Natural killer cell (primary cell): ENCODE measurements at places on chromosomes 3 and 15. TPM values are rescaled to one million over a fixed set of nuclear protein-coding genes. Genes with fewer than 3 reads are reported as not detected.

- no peak for DNase-seq
These were observed 38.3 kb downstream of the PDE8A start for GRCh38 chr15:85019815-85020590.

DNA sequence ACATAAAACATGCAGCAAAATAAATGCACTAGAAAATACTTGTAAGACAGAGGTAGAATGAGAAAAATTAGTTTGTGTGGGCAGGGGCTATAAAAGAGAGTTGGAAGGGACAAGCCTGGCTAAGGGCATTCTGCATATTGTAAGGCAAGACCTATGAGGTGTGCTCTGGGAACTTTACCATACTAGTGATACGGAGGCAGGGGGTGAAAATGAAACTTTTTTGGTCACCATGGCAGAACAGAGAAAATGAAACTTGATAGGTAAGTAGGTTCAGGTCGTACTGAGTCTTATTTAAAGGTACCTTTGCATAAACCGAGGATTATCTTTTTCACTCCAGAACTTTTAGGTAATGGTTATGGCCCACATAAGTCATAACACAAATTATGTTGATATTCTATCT is 74.7 kb upstream of the ACKR4 start:
- DNase-seq, result no peak

DNA sequence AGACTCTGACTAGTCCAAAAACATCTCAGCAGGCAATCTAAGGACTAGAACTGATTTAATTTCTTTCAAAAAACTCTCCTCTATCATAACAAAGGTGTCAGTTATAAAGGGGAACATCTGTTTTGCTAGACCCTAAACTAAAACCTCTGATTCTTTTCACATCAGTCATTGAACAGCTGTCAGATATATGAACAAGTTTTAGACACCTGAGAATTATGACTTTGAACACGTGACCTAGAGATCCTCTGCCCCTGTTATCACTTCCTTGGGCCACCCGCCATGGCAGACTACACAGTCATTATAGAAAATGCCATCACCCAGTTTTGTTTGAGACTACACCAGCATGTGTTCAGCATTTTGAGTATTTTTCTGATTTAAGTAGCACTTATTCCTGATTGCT is 282.3 kb upstream of the TBL1XR1 start:
- DNase-seq, result no peak

GRCh38 chr3:72888546-72889309 is 882 bp downstream of the GXYLT2 start:
- peak; percentile 14 for DNase-seq

DNA sequence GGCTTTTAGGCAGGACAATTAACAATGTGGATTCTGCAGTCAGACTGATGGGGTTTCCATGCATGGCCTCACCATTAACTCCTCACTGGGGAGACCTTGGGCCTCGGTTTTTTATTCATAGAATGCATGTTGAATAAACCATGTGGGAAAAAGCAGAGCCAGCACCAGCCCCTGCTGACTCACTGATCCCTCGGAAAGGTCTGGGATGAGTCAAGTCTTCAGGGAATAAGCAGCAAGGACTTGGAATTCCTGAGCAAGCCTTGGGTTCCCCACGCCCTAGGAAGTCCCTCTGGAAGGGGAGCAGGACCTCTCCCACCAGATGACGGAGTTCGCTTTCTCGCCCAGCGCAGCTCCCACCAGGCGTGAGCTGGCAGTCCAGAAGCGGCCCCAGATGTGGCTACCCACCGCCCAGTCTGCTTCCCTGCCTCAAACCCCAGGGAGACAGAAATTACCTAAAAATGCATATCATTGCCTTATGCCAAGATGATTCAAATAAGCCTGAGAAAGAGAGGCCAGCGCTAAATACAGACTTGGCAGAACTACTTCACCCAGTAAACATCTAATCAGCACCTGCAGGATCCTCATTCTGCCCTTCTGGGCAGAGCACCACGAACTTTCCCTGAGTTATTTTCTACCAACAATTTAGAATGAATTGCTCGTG is 45.4 kb downstream of the BTD start:
- DNase-seq, result no peak

DNA sequence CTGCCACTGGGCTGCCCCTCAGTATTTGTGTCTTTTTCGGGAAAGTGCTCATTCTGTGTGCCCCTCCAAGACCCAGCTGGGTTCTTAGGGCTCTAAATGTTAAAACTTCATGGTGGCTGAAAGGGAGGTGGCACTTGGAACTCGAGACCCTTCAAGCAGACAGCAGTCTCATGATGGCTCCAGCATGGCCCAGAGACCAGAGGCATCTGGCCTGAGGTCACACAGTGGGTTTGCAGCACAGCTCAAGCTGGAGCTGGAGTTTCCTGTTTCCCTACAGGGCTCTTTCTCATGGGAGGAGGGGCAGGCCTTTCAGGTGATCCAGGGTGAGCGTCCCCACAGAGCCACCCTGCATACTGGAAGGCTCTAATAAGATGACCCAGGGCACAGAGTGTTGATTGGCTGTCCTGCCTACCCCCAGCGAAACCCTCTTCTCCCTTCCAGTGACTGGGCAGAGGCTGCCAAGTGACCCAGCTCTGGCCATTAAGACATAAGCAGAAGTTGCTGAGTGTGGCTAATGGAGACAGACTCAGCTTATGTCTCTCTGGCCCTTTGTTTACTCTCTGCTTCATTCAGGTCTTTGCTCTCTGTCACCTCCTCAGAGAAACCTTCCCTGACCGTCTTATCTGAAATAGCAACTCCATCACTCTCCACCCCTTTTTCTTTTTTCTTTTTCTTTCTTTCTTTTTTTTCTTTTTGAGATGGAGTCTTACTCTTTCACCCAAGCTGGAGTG is 166.6 kb upstream of the SMAD3 start:
- DNase-seq, result no peak

- peak; percentile 19 for DNase-seq
These were observed 257.2 kb downstream of the NFKBIZ start for GRCh38 chr3:102106416-102107097.

The DMXL2 gene
- 11.3 TPM for total RNA-seq

The CPNE9 gene
- total RNA-seq, result not detected

The ANKRD34C gene
- total RNA-seq, result not detected

The USP13 gene
- total RNA-seq, result 5.6 TPM
